ENCODE measurements at places on chromosomes 5 and 9.

GRCh38 chr5:122175852-122176251 is 46.5 kb downstream of the ZNF474 start:
- no peak for DNase-seq

GRCh38 chr5:8005416-8005815 is 136.5 kb downstream of the MTRR start:
- DNase-seq, result no peak

DNA sequence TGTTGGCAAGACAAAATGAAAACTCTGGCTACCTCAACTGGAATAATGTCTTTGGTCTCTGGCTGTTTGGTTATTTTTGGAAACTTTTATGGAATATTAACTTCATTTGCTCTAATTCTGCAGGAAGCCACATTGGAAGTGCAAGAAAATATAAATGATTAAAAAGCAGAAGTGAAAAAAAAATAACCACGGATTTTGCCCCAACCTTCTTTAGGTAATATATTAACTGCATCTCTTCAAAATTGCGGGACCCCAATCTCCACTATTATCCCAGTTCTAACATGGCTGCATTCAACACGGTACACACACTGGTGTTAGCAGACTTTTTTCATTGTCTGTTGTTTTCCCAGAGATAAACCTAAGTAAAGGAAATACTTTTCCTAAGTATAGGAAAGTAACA is 23.0 kb downstream of the GLIS3 start:
- DNase-seq, result no peak

GRCh38 chr5:33470544-33470943 is 29.8 kb downstream of the TARS1 start:
- no peak for DNase-seq

DNA sequence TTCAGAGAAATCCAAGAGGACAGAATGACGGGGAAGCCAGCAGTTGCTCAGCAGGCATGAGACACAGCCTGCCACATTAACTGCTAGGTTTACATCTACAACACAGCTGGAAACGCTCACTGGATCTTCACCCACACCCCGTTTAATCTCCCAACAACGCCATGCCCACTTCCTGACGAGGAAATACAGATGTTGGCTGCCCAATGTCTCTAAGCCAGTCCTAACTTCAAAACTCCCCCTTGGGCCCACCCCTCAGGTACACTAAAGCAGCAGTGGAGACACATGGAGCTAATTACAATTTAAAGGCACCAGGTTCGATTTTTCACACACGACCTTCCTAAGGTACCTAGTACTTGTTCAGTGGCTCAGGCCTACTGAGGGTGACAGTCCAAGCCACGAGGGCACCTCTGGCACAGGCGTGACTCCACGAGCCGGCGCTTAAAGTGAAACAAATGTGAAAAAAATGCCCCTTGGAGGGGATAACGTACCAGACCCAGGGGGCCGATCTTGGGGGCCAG is 904 bp downstream of the RPL12 start:
- no peak for DNase-seq

DNA sequence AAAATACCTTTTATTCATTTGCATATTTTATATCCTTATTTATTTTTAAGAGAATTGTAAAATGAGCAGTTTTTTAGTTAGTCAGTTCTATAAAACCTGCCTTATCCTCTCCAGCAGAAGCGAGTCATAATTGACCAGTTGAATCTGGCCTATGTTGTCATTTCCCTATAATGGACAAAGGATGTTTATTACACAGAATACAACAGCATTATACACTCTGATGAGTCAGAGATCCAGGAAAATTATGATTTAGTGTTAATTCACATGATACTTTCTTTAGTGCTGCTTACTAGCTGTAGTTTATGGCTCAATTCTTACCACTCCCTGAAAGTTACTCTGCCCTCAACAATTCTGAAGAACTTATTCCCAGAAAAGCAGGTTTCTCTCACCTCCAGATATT is 26.8 kb upstream of the LURAP1L start:
- DNase-seq, result no peak

GRCh38 chr5:142316051-142316450 is 8.8 kb downstream of the SPRY4 start:
- DNase-seq, result no peak

DNA sequence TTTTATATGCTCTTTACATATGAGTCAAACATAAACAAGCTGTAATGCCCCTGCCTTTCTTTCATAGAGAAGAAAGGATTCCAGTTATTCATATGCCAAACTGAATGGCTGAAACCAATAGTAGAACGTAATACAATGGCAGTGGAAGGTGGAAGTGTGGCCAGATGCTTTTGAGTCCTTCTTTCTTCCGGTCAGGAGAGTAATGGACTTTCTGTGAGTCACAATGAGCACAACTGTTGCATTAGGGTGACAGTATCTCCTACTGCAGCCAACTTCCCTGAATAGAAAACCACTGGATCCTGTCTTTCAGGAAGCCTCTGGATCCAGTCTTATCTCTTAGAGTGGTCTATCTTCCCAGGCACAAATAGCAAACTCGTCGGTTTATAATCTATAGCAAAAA is 855.2 kb downstream of the MAT2B start:
- no peak for DNase-seq

- no peak for DNase-seq
Observed at GRCh38 chr5:78747705-78748359, 99.3 kb upstream of the LHFPL2 start.

DNA sequence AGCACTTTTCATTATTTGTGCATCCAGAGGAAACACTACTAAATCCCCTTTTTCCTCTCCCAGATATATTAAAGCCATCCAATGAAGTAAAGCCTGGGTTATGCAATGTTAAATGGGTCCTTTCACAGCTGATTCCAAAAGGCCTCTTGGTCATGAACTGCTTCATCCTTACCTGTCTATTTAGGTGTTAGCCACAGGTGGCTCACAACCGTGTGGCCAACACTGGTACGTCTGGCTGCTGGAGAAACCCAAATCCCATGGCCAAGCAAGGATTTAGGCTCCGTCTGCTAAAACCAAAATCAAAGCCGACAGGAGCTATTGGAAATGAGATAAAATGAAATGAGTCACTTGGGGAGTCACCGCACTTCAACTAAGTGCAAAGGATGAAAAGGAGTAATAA is 193.9 kb downstream of the ADCY2 start:
- no peak for DNase-seq

DNA sequence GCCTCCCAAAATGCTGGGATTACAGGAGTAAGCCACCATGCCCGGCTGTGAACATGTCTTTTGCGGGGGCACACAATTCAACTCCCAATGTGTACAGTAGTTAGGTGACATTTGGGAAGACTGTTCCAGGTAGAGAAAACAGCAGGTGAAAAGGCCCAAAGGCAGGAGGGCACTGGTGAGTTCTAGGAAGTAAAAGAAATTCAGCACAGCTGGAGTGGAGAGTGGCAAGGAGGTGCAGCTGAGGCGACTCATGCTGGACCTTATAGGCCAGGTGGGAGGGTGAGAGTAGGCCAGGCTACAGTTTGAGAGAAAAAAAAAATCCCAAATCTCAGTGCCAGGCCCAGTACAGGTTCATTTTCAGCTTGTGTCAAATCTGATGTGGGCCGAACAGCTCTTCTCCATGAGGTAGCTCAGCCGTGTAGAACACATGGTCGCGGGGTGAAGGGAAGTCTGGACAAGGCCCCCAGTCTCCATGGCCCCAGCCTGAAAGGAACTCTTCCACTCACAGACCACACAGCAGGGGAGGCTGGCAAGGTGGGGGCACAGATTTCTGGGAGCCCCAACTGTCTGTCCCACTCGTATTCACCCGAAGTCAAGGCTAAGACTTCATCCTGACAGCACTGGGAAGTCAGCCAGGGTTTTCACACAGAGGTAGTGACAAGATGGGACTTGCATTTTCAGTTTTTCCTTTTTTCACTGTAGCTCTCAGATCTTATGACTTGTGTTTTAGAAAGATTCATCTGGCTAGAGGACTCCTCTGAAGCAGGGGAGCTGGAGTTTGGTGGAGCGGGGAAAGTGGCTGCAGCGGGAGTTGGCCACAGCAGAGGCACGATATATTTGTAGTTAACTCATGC is 4.5 kb upstream of the HNRNPAB start:
- DNase-seq, result no peak

DNA sequence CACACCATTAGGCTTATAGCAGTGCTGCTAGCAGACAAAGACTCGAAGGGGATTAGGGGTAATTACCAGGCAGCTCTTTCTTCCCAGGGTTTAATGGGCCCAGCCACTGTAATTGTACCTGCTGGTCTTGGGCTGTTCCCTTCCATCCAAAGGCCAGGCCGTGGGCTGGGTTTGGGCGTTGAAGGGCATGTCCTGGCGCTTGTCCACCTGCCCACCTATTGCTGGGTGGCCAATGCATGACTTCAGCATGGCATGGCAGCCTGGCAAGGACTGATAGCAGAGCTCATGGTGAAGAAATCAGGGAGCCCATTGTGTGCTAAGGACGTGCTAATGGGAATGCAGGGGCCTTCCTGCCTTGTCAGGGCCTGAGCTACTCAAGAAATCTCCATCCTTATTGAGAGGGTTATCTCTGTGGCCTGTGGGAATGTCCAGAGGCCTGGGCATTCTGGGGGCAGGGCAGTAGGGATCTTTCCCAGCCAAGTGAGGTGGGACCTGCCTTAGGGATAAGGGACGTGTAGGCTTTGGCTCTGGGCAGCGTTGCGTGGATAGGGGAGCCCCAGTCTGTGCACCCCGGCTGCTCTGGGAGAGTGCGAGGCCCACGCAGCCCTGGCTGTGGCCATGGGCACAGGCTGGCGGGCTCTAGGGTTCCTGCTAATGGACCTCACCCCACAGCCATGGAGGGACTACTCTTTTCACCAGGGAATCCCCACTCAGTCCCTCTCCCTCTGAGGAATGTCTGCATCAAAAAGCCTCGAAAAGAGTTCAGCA is 116.1 kb upstream of the PITX1 start:
- no peak for DNase-seq

DNA sequence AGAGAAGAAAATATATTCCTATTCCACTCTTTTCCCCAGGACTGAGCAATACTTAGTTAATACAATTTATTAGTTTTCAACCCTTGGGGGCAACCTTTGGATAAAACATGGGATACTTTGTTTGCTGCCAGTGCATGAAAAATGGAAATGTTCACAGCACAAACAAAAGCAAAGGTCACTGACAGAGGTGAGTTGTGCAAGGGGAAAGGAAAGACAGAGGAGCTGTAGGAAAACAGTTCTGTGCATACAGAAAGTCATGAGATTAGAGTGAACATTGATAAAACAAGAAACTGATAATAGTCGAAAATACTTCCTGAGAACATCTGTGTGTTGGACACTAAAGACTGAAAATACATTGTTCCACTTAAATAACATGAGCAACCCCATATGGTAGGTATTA is 779.8 kb downstream of the TLE4 start:
- no peak for DNase-seq

DNA sequence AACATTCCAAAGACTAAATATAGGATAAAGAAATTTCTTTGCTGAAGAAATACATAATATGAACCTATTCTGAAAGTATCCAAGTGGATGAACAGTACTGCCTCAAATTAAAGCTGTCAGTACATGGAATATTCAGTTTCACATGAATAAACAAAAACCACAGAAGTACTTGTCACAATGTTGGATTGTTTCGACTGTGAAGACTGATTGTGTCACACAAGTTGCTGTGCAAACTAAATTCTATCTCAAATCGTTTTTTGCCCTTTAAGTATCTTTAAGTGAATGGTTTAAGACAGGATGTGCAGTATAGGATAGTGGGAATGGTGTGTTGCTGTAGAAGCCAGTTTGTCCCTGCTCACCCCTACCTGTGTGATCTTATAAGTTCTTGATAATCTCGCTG is 137.4 kb upstream of the OTULINL start:
- no peak for DNase-seq

DNA sequence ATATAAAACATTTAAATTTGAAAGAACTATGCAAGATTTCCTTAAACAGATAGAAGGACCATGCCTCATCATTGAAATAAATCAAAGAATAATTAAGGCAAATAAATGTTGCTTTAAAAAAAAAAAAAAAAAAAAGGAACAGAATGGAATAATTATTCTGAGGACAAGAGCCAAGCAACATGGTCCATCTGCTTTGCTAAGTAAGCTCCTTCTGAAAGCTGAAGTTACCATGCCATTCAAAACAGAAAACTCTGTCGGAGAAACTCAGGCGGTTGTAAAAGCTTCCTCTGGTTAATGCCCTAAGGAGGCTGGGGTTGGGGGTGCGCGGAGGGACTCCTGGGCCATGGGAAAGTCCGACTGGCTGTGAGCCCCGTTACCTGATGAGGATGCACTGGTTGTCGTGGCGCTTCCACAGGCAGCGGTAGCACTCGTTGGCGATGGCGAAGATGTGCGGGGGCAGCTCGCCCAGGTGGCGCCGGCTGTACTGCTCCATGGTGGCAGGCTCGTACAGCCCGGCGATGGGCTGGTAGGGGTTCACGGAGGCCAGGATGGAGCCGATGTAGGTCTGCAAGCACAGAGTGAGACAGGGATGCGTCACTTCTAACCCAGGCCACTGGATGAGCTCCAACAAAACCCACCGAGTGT is 141.7 kb downstream of the MYO10 start:
- DNase-seq, result no peak

DNA sequence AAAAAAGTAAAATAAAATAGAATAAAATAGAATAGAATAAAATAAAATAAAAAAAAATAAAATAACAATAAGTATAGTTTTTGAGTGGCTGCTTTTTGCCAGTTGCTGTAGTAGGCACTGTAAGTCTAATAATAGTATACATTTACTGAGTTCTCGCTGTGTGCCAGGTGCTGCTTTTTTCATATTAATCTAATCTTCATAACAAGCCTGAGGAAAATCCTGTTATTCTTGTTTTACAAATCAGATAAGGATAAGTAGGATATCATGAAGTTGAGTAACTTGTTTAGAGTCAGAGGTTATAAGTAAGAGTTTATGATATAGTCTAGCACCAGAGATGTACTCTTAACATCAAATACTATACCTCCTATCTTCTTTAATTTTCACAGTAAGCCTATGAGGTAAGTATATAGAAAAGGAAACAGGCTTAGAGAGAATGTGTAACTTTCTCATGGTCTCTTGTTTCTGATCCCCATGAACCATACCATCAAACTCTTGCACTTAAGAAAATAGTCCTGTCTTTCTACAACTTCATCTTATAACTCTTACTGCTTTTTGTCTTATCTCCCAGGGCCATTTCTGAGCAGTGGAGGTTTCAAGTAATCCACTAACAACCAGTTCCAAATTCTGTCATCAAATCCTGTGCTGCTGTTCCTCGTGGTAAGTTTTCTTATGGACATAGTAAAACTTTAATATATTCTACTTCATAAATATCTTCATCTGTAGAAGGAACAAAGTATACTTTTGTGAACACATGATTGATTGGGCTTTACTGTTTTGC is 18.7 kb downstream of the RMI1 start:
- no peak for DNase-seq

GRCh38 chr5:1004461-1005248 is 3.9 kb upstream of the NKD2 start:
- peak; percentile 61 for DNase-seq

- DNase-seq, result no peak
Observed at GRCh38 chr9:121643473-121643872, 8.0 kb upstream of the DAB2IP start.

DNA sequence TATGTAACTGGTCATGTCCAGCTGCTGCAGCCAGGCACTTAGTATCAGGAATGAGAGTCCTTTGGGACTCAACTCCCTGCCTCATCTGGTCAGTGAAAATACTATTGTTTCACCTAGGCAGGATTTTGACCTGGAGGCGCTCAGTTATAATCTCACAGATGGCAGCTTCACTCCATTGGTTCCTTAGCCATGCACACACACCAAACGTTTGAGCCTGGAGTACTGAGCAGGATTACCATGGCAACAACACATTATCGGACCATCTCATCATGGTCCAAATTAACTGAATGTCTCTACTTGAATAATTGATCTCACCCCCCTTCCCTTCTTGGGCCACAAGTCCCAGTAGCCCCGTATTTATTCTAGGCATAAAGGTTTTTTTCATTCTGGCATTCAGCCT is 15.0 kb upstream of the SREK1 start:
- no peak for DNase-seq
